NCI-H524 treated with DMSO at 0.1 percent for 48 hours (cell line): ENCODE measurements at places on chromosomes 5 and 9.

- no peak for DNase-seq
Observed at GRCh38 chr5:33810491-33811120, 81.2 kb downstream of the ADAMTS12 start.

- no peak for DNase-seq
Observed at GRCh38 chr9:69981686-69982445, 61.8 kb upstream of the MAMDC2 start.

- DNase-seq: no peak
Observed at GRCh38 chr9:22415941-22416691, 30.5 kb upstream of the DMRTA1 start.

- DNase-seq: peak; percentile 41
Observed at GRCh38 chr5:26259081-26259480, 779.3 kb downstream of the CDH9 start.

- no peak for DNase-seq
Observed at GRCh38 chr5:125109293-125109692, 362.9 kb upstream of the ZNF608 start.

- DNase-seq: no peak
Observed at GRCh38 chr9:2599896-2600295, 21.7 kb upstream of the VLDLR start.

- no peak for DNase-seq
Observed at GRCh38 chr5:31172881-31173280, 20.6 kb upstream of the CDH6 start.

DNA sequence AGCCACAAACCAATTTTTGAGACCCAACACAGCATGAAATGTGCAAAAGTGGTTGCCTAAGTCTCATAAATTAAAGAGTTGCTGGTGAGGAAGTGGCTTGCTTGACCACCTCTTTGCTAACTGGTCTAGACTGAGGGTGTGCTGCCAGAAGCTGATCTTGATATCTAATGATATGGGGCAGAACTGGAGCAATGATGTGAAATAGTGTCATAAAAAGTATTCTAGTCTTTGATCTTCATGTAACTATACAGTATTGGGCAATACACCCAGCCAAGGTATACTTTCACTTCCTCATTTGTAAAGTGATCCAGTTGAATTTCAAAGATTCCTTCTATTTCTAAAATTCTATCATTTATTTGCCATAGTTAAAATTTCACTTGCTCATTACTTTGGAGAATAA is 5.9 kb upstream of the YTHDC2 start:
- DNase-seq: no peak

- DNase-seq: no peak
Observed at GRCh38 chr5:132704875-132705274, 31.1 kb downstream of the IL4 start.

DNA sequence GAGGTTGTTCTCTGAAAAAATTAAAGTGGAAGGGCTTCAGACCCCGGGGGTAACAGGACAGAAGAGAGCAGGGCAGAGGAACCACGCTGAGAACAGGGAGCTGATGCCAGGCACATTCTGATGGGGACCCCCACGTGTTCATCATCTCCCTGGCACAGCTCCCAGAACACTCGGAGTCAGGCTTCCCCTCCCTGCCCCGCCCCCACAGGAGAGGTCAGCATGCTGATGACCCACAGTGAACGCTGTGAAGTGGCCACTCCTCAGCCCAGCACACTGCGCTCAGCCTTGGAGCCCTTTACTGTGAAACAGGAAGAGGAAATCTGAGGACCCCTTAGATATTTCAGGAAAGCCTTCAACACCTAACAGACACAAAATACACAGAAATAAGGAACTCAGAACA is 16.4 kb downstream of the RETREG1 start:
- no peak for DNase-seq

DNA sequence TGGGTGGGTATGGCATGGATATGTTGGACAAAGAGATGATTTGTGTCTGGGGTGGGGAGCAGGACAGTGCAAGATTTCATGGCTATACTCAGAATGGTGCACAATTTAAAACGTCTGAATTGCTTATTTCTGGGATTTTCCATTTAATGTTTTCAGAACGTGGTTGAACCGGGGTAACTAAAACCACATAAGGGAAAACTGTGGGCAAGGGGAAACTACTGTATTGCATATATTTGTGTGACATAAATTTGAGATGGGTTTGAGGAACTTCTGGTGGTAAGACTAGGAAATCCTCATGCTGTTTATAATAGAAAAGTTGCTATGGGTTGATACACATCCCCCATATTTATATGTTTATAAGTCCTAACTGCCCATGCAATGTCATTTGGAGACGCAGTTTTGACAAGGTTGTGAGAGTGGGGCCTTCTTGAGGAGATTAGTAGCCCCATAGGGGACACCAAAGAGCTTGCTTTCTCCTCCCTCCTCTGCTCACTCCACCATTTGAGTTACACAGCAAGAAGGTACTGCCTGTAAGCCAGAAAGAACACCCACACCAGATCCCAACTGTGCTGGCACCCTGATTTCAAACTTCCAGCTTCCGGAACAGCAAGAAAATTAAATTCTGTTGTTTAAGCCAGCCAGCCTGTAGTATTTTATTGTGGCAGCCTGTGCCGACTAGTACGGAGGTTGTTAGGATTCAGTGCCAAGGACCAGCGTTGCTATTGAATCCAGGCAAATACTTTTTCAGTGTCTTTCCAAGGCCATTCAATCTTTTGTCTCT is 2118.9 kb downstream of the MAT2B start:
- no peak for DNase-seq

DNA sequence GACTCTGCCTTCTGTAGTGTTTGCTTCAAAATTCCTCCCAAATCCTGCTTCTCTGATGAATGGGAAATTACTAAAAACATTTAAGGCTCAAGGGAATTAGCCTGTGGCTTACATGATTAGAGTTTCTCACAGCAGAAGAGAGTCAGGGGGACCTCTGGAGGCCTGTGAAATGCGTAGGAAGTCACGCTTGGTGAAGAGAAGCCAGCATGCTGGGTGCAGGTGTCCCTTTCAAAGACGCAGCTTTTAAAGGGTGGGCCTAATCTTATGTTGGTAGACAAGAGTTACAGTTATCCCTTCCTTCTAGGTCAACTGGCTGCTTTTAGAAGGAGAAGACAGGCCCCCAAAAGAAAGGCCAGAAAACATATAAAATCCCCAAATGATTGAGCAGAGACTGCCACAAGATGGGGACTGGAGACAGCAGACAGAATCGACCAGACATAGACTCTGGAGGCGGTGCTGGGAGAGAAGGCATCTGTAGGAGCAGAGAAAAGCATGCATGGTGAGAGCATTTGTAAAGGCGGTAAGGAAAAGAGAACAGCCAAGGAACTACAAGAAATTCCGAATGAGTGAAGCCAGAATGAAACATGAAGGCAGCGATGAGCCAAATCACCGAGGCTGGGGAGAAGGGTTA is 42.3 kb downstream of the B4GALT1 start:
- DNase-seq: no peak

DNA sequence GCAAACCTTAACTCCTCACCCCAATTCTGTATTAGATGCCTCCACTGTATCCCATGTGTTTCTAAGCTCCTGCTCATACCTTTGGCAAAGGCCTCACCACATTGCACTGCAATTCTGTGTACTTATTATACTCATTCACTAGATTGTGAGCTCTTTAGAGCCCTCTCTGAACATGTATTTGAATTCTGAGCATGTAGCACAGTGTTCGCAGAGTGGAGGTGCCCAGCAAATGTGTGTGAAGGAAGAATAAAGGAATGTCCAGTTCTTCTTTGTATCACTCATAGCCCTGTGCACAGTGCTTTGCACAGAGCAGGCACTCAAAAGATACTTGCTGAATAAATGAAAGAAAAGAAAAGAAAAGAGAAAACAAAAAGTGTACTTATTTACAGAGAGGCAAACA is 301.1 kb upstream of the EFNA5 start:
- DNase-seq: no peak

DNA sequence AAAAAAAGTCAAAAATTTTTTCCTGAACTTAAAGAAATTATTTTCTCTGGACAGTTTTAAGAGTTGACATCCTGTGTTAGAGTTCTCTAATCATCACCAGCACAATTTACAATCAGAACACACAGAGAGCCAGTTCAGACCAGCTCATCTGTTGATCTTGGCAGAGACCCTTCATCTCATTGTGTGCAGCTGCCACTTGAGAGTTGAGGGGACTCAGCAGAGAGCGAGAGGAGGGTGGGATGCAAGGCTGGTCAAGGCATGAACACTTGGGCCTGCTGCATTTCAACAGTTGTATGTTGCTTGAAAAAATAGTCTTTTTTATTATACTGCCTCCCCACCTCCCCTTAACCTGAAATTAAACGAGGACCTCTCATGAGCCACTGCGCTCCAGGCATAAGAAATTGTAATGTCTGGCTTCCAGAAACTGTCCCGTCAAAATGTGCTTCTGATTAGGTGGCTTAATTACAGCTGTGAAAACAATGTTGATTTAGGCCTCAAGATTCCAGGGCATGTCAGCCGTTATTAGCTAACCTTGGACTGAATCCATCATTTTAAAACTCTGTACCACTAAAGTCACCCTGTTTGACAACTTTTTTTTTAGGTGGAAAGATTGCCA is 383.6 kb downstream of the CCDC171 start:
- DNase-seq: no peak
